ENCODE measurements at places on chromosomes 13 and 19.

DNA sequence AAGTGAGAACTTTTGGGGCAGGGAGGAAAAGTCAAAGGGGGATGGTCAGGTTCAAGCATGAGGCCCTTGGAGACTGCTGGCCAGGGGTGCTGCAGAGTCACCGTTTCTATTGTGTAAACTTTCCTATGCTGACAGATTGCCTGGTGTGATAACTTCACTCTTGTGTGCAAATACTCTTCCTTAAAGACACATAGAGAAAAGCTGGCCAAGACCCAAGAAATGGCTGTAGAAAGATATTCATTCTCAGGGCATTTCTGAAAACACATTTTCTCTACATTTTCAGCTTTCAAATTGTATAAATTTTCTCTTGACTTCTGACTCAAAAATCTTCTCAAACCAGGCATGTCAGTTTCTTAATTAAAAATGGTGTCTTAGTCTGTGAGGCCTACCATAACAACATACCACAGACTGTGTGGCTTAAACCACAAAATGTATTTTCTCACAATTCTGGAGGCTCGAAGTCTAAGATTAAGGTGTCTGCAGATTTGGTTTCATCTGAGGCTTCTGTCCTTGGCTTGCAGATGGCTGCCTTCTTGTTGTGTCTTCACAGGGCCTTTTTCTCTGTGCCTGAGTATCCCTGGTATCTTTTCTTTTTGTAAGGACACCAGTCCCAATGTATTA lies 304.5 kb downstream of the KCNRG start:
- no peak for DNase-seq

GRCh38 chr19:32613008-32613407 lies 32.0 kb downstream of the PDCD5 start:
- no peak for DNase-seq

DNA sequence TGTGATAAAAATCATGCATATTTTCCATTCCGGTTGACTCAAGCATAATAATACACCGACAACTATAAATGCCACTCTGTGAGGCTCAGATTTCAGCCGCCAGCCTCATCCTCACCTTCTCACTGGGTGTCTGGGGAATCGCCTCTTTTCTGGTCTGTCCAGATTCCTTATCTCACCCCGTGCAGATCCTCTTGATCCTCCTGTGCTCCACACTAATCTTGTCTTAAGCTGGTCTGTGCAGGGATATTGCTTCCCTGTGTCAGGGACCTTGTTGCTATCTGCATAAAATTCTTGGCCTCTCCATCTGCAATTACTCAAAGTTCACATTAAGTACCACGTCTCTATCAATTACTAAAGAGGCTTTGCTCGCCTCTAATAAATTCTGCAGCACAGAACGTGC lies 116.6 kb upstream of the SPACA7 start:
- no peak for DNase-seq

DNA sequence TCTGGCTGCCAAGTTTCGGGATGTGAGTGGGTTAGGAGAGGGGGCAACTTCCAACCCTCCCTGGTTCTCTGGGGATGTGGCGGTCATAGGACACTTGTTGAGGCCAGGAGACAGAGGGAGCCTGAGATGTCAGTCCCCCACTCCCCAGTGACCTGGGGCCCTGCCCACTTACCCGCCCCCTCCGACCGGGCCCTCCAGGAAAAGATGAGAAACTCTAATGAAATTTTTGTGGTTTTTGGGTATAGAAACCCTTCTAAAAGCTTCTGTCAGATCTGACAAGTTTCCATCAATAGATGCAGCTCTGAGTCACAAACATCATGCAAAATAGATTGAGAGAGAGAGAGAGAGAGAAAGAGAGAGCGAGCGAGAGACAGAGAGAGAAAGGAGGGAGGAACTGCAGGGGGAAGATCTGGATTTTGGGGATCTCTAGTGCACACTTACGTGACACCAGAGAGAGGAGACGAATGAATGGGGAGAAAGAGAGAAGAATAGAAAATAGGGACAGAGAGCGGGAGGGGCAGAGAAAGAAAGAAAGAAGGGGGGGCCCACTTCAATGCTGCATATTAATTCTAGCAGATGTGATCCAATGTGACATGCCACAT lies 94.0 kb downstream of the PTPRS start:
- DNase-seq = no peak

GRCh38 chr19:55493052-55493644 lies 4.9 kb downstream of the SSC5D start:
- no peak for DNase-seq

DNA sequence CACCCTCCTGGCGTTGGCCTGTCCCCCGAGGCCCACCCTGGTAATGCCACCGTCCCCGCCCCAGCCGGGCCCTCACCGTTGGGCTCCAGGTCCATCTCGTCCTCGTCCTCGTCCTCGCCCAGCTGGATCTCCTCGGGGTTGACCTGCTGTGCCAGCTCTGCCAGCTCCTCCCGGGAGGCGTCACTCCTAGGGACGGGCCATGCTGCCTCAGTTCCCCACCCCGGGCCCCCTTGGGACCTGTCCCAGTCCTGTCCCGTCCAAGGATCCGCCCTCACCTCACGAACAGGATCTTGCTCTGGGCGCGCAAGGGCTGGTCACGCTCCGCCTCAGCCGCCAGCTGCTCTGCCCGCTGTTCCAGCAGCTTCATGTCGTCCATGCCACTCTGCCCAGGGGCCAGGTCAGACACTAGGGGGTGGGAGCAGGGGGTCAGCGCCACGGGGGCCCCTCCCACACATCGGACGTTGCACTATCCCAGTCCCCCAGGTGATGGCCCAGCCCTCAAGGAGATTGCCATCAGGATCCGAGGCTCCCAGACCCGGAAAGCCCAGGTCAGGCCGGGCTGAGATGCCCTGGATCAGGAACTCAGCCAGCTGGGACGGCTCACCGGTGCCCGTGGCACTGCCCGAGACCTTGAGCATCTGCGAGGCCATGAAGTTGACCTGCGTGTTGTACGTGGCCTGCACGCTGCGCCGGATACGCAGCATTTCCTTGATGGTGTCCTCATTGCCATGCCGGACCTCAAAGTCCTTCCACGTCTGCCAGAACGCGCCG lies 9.5 kb downstream of the XAB2 start:
- no peak for DNase-seq

DNA sequence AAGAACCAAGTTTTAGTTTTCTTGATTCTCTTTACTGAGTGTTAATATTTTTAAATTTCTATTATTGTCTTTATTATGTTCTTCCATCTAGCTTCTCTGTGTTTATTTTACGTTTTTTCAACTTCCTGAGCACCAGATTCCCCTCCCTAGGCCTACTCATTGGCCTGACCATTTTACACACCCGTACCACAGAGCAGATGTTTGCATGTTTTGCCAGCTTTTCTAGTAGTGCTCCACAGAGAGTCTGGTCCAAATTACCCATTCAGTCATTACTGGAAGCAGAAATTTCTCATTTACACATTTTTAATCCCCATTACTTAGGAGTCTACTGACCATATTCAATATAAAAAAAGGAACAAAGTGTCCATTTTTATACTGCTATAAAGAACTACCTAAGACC lies 66.9 kb downstream of the ING1 start:
- DNase-seq = no peak
